ENCODE measurements at places on chromosomes 2 and 18. TPM values are rescaled to one million over a fixed set of nuclear protein-coding genes. Genes with fewer than 3 reads are reported as not detected.

Gene ALPG
- 0.56 TPM for total RNA-seq

Gene PROKR1
- total RNA-seq: 3.9 TPM

Gene CRYBA2
- not detected for total RNA-seq

Gene CHPF
- 68.1 TPM for total RNA-seq

GRCh38 chr2:231568785-231569435 lies 23.8 kb upstream of the TEX44 start:
- no peak overlapping the region for H3K27ac ChIP-seq
- H3K4me3 ChIP-seq: no peak overlapping the region
- no peaks in the 10 kb centered on the region for H3K27me3 ChIP-seq
- H3K36me3 ChIP-seq: no peaks in the 10 kb centered on the region
- DNase-seq: no peak

DNA sequence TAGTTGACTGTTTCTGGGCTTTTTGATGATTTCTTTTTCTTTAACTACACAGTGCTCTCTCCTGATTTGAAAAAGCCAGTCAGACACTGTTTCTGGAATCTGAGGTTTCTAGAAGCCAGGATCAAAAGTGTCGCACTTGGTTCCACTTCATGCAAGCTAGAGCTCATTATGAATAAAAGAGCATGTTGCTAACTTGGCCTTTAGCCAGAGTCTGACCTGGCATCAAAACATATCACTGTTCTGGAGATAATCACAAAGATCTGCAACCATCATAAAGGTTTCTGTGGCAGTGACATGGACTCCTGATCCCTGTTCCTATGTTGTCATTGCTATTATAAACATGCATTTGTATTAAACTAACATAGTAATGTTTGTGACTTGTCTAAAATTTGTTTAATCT lies 76.1 kb upstream of the MAPRE2 start:
- no peak overlapping the region for H3K27ac ChIP-seq
- H3K4me3 ChIP-seq: no peak overlapping the region
- H3K4me1 ChIP-seq: no peaks in the 10 kb centered on the region
- no peaks in the 10 kb centered on the region for H3K36me3 ChIP-seq
- no peak for DNase-seq
- H3K27me3 ChIP-seq: no peaks in the 10 kb centered on the region

DNA sequence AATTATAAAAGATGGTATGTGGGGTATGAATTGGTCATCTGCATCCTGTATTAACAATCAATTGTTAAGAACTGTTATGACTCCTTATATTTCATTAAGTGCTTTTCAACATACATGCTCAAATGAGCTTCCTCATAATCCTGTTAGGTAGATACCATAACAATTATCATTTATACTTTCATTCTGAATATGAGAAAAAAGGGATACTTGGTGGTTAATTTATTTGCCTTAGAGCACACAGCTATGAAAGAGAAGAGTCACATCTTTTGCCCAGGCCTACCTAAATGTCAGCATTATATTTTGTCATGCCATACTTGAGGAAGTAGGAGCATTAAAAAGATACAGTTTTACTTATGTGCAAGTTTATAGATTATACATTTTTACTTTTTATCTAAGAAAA lies 169.6 kb downstream of the TCF4 start:
- H3K36me3 ChIP-seq: no peaks in the 10 kb centered on the region
- H3K27ac ChIP-seq: no peak overlapping the region
- no peak for DNase-seq
- H3K4me1 ChIP-seq: peaks cover 9% of the 10 kb centered on the region
- no peak overlapping the region for H3K4me3 ChIP-seq
- no peaks in the 10 kb centered on the region for H3K27me3 ChIP-seq

Data from H1 (cell line).